ENCODE measurements at places on chromosomes 5 and 9.
A peak's percentile ranks its signal among the peaks of the same experiment; 100 is the strongest.

GRCh38 chr9:101453776-101454570, 18.4 kb upstream of the ALDOB start:
- DNase-seq = no peak

- DNase-seq = no peak
These were observed 125.3 kb upstream of the ABCA1 start for GRCh38 chr9:105053209-105053652.

DNA sequence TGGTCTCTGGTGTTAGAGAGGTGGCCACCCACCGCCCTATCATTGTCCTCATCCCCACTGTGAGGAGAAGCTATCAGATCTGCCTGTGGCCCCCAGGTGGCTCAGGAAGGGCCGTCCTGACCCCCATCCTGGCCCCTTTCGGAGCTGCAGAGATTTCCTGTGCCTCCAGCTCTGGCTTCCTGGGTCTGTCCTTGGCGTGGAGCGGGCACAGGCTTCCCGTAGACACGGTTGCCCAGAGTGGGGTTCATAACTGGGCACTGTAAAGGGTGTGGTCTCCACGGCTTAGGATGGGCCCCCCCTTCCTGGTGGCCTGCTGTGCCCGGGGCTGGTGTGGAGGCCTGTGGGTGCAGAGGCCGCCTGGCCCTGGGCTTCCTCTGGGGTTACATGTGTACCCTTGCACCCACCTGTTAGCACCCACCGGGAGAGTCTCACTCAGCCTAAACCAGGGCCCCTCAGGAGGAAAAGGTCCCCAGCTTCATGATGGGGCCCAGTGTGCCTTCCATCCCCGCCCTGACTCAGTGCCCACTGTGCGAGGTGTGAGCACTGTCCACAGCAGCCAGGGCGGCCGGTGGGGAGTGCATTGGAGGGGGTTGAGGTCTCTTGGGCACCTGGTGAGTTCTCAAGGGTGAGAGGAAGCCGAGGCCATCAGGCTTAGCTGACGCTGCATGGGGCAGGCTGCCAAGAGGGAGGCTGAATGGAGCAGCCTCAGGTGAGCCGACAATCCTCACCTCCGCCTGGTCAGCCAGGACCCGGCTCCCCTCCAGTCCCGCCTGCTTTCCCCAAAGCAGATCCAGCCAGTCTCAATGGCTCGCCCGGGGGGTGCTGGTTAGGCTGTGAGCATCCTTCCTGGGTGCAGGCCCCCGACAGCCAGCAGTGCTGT, 15.3 kb upstream of the AJM1 start:
- no peak for DNase-seq

- DNase-seq = no peak
These were observed 156.4 kb upstream of the ADRA1B start for GRCh38 chr5:159759791-159760290.

DNA sequence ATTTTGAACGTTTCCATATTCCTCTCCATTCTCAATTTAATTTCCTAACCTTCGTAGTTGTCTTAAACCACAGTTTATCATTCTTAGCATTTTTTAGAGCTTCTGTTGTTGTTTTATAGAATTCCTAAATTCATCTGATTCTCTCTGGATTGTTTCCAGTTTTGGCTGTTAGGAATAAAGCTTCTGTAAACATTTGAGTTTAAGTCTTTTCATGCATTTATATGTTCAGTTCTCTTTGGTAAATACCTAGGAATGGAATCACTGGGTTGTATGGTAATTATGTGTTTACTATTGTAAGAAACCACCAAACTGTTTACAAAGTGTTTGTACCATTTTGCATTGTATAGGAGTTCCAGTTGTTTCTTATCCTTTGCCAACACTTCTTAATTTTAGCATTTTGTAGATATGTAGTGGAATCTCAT, 29.7 kb downstream of the GPR21 start:
- no peak for DNase-seq

- DNase-seq = peak; percentile 86
These were observed 65.3 kb downstream of the RXRA start for GRCh38 chr9:134391319-134392231.

- DNase-seq = no peak
These were observed 74.9 kb upstream of the HMHB1 start for GRCh38 chr5:143737062-143737461.

GRCh38 chr5:115402822-115403577, 106.5 kb upstream of the CCDC112 start:
- DNase-seq = no peak

GRCh38 chr9:30012622-30013021, 2371.8 kb upstream of the ACO1 start:
- no peak for DNase-seq

DNA sequence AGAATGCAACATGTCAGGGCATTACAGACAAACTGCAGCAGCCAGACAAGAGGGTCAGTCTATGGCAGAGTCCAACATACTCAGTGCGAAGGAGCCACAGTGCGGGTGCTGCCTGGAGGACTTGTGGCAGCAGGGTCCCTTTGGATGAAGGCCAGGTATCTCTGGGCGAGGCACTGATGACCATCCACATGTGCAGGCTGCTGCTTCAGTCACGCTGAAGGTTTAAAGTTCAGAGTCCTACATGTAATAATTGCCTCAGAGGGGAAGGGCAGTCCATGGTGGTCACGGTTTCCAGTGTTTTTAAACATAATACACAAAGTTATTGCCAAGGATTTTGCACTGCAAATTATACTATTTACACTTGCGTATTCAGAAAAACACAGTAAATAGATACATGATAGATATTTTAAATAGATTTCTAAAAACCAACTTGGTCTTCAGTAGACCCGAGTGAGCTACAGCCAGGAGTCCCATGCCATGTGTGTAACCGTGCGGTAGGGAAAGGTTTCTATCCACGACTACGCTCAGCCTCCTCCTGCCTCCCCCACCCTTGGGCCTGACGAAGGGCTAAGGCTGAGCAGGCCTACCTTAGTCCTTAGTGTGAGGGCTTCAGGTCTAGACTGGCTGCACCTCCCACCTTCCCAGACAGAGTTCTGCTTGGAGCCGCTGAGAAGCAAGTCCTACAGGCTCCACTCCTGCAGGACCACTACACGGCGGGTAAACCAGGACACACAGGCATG, 76.2 kb downstream of the GPR21 start:
- DNase-seq = no peak

DNA sequence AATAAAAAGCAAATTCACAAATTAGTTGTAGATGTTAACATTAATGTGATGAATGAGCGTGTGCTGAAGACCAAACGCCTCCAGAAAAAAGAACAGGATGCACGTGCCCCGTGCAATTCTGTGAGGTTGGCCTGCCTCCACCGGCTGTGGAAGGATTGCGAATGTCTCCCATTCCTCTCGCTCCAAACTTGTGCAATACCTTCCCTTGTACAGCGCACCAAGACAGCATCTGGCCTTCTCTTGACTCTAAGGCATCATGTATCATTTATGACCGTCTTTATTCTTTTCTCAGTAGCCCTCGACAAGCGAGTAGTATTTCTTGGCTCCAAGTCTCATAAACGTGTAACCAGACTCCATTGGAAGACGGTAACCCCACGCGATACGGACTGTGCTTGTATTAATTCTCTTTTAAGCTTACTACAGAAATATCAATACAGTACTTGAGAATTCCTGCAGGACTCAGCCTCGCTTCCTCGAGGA, 1.5 kb upstream of the TESK1 start:
- no peak for DNase-seq

All from B cell (primary cell).